ENCODE measurements at places on chromosomes 11 and 22. TPM values are rescaled to one million over a fixed set of nuclear protein-coding genes. Genes with fewer than 3 reads are reported as not detected.
A peak's percentile ranks its signal among the peaks of the same experiment; 100 is the strongest.

CFAP300 gene
- total RNA-seq, result not detected

CDC45 gene
- total RNA-seq, result 121 TPM

SYT13 gene
- total RNA-seq, result not detected

MCHR1 gene
- not detected for total RNA-seq

ZNF215 gene
- 3.4 TPM for total RNA-seq

NAALAD2 gene
- total RNA-seq, result not detected

- H3K36me3 ChIP-seq, result peaks cover 45% of the 10 kb centered on the region
- no peak overlapping the region for H3K4me3 ChIP-seq
- no peak for DNase-seq
- no peaks in the 10 kb centered on the region for H3K27me3 ChIP-seq
These were observed 44.3 kb downstream of the PTPRJ start for GRCh38 chr11:48024635-48025071.

GRCh38 chr11:113247966-113248365 lies 66.4 kb upstream of the TTC12 start:
- H3K4me3 ChIP-seq, result no peak overlapping the region
- H3K36me3 ChIP-seq, result no peaks in the 10 kb centered on the region
- no peak for DNase-seq
- H3K27ac ChIP-seq, result no peak overlapping the region
- H3K4me1 ChIP-seq, result peaks cover 12% of the 10 kb centered on the region

DNA sequence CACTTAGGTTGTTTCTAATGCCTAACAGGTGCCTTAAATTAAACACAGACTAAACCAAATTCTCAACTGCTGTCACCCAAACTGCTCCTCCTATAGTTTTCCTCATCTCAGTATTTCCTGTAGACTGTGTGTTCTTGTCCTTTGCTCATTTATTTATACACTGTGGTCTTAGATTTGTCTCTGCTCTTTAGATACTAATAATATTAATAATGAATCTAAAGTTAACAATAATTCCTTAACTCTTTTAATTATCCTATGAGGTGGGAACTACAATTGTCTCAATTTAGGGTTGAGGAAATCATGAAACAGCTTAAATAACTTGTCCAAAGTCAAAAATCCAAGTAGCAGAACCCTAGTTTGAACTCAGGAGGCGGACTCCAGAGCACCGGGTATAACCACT lies 43.9 kb upstream of the YPEL1 start:
- DNase-seq, result no peak
- no peaks in the 10 kb centered on the region for H3K27me3 ChIP-seq
- H3K36me3 ChIP-seq, result peaks cover 31% of the 10 kb centered on the region
- no peak overlapping the region for H3K4me3 ChIP-seq

GRCh38 chr22:35558031-35558430 lies 17.4 kb downstream of the RASD2 start:
- no peak overlapping the region for H3K4me3 ChIP-seq
- no peaks in the 10 kb centered on the region for H3K36me3 ChIP-seq
- H3K4me1 ChIP-seq, result peaks cover 13% of the 10 kb centered on the region

GRCh38 chr11:9739123-9739900 lies 75.4 kb downstream of the SWAP70 start:
- peak; percentile 66 for DNase-seq
- peak overlapping the region; percentile 81 for H3K27ac ChIP-seq
- H3K4me3 ChIP-seq, result peak overlapping the region; percentile 48
- peaks cover 45% of the 10 kb centered on the region for H3K36me3 ChIP-seq

- H3K4me3 ChIP-seq, result peak overlapping the region; percentile 97
- peak overlapping the region; percentile 87 for H3K27ac ChIP-seq
- peaks cover 3% of the 10 kb centered on the region for H3K36me3 ChIP-seq
- H3K27me3 ChIP-seq, result no peaks in the 10 kb centered on the region
- H3K4me1 ChIP-seq, result peaks cover 27% of the 10 kb centered on the region
These were observed 516 bp downstream of the NEU3 start for GRCh38 chr11:74989260-74989638.

- H3K27me3 ChIP-seq, result no peaks in the 10 kb centered on the region
- peaks cover 21% of the 10 kb centered on the region for H3K36me3 ChIP-seq
- no peak overlapping the region for H3K4me3 ChIP-seq
- no peak overlapping the region for H3K27ac ChIP-seq
These were observed 4.2 kb downstream of the FAR1 start for GRCh38 chr11:13672576-13673210.

GRCh38 chr11:105466582-105467228 lies 143.2 kb upstream of the GRIA4 start:
- no peak overlapping the region for H3K27ac ChIP-seq
- no peaks in the 10 kb centered on the region for H3K4me1 ChIP-seq
- H3K27me3 ChIP-seq, result no peaks in the 10 kb centered on the region
- no peaks in the 10 kb centered on the region for H3K36me3 ChIP-seq

GRCh38 chr11:77151804-77152509 lies 23.9 kb downstream of the MYO7A start:
- H3K4me3 ChIP-seq, result peak overlapping the region; percentile 29
- peaks cover 12% of the 10 kb centered on the region for H3K27me3 ChIP-seq
- H3K36me3 ChIP-seq, result no peaks in the 10 kb centered on the region

DNA sequence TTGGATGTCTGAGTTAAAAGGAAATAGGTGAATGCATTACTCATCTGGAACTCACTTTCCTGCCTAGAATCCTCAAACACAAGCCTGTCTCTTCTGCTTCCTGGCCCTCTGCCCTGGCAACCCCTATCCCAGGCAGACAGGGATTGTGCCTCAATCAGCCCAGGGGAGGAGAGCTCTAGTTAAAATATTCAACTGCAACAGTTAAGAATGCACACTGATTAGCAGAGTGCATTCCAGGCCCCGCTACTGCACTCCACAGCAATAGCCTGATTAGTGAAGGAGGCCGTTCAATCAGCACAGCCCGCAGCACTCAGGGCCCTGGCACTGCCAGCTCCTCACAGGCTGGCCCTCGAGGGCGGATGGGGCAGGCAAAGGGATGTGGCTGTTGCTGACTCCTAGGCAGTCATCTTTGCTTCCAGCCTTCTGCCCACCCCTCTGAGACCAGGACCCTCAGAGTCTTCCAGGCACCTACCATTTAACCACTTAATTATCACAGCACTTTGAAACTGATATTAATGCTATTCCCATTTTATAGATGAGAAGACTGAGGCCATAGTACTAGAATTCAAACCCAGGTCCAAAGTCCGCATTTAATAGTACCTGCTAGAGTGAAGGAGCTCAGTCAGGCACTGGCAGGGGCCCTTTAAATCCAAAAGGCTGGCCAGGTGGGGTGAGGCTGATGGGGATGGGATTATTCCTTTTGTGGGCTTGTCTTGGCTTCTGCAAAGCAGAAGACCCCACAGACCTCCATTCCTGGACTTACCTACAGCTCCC lies 435.3 kb downstream of the SOX6 start:
- no peak for DNase-seq
- H3K4me3 ChIP-seq, result no peak overlapping the region
- H3K27me3 ChIP-seq, result no peaks in the 10 kb centered on the region
- H3K36me3 ChIP-seq, result no peaks in the 10 kb centered on the region

GRCh38 chr11:65116370-65117205 lies 913 bp downstream of the ZNHIT2 start:
- no peaks in the 10 kb centered on the region for H3K27me3 ChIP-seq
- H3K27ac ChIP-seq, result peak overlapping the region; percentile 95
- peak; percentile 86 for DNase-seq

DNA sequence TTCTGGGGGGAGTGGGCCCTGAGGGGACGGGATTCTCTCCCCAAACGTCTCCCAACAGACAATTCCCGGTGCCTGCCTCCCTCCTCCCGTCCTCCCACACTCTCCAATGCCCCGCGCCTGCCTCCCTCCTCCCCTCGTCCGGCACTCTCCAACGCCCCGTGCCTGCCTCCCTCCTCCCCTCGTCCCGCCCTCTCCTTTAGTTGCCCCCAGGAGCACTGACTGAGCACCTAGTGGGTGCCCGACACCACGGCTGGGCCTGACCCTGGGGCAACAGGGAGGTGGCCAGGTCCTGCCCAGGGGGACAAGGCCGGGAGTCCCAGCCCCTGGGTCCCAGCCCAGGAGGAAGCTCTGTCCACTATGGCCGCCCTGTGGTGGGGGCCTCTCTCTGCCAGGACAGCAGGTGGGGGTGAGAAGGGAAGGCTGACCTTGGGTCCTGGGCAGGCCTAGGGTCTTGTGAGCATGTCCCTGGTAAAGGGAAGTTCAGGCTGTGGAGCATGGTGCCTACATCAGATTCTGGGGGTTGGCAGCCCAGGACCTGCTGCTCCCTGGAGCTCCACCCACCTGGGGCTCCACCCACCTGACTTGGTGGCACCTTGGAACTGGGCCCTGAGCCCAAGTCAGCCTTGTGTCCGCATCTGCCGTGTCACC lies 942.3 kb downstream of the BRD1 start:
- H3K4me3 ChIP-seq, result no peak overlapping the region
- no peak for DNase-seq
- no peaks in the 10 kb centered on the region for H3K36me3 ChIP-seq
- H3K27ac ChIP-seq, result no peak overlapping the region
- no peaks in the 10 kb centered on the region for H3K4me1 ChIP-seq
- no peaks in the 10 kb centered on the region for H3K27me3 ChIP-seq
